CD4-positive, alpha-beta T cell treated with Interleukin-21 for 1 hour (primary cell): ENCODE measurements at places on chromosomes 3 and 15.
A peak's percentile ranks its signal among the peaks of the same experiment; 100 is the strongest.

DNA sequence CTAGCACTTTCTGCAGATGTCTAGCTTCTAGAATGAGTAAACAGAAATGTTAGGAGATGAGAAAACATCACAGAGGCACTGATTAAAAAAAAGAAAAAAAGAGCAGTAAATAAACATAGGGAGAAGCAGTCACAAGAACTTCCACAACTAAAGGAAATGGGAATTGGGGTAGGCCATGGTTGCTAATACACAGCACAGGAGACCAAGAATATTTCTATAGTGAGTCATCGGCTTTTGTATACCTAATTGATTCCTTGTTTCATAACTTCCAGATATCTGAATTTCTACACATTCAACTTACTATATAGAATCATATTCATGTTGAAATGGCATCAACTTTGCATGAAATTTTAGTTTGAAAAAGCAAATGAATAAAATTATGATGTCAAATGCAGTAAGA, 47.3 kb upstream of the TCF12 start:
- DNase-seq = no peak

GRCh38 chr3:21509731-21510470, 241.1 kb downstream of the ZNF385D start:
- no peak for DNase-seq

DNA sequence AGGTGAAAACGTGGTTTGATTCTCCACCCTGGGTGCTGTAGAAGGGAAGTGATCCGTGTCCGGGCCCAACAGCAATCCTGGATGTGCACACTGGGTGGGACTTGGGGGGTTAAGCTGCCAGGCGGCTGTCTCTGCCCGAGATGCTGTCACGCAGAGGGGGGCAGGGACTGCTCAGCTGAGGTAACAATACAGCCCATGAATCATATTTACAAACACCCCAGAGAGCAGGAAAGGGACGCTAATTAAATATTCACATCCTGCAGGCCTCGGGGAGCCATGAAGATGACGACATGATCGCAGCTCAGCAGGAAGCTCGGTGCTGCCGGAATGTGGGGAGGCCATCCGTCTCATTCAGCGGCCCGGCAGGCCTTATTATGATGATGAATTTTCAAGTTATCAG, 17.9 kb upstream of the CRABP1 start:
- DNase-seq = no peak

DNA sequence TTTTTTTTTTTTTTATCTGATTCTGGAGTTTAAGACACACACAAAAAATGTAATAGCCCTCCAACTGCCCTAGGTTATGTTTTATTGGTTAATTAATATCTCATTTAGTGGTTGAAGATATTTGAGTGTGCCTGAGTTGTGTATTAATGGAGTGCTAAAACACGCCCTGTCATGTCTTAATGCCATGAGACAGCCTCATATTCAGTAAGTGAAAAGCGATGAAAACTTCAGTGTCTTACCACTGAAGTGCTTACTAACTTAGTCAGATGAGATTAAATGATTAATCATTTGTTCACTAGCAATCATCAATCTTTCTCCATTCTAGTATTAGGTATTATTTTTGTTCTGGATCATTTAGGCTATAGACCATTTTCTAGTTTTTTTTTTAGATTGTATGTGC, 544.7 kb upstream of the ROBO2 start:
- no peak for DNase-seq

DNA sequence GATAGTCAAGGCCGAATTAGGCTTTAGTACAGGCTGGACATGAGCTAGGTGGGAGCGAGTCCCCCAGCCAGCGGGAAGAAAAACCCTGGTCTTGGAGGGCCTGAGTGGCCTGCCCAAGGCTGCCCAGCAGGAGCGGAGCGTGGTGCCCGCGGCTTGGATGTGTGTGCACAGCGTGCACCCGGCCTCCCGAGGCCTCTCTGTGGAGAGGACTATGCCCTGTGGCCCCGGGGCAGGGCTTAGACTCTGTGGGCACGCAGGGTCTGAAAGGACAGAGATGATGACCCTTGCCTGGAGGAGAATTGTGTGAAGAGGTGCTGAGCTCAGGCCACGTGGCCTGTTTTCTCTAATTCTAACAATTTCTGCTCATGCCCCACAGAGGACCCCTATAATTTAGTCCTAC, 124.6 kb upstream of the IQSEC1 start:
- DNase-seq = no peak

DNA sequence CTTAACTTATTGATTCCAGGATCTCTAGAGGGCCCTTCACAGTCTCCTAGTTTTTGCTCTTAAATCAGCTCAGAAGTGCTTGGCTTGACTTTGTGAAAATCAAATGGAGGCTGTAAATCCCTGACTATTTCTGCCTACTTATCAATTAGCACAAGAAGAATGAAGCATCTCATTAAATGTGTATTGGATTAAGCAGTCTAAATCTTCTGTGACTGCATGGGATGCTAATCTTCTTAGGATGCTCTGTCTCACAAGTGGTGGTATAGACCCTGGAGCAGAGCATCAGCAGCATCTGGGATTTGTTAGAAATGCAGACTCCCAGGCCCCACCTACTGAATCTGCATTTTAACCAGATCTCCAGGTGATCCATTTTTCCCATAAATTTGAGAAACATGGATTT, 488.7 kb downstream of the AGBL1 start:
- DNase-seq = no peak

- peak; percentile 55 for DNase-seq
Observed at GRCh38 chr3:119352863-119353527, 58.8 kb downstream of the ARHGAP31 start.

- DNase-seq = no peak
Observed at GRCh38 chr3:119170821-119171220, 2.6 kb upstream of the UPK1B start.

GRCh38 chr15:87245592-87245991, 1010.9 kb downstream of the NTRK3 start:
- no peak for DNase-seq

DNA sequence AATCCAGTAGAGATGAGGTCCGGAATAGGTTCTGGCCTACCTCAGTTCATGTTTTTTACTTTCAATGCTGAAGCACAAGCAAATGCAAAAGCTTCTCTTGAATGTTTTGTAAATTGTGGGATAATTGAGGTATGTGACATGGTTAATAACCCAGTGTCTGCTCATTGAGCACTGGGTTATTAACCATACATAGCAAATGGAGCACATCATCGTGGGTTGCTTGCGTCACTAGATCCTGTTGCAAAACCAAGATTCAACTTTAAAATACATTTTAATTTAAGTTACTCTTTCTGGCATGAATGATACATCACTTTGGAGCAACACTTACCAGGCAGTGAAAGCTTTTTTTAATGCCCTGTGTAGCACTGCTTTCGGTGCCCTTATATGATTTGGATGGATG, 165.6 kb downstream of the IGF1R start:
- DNase-seq = no peak

DNA sequence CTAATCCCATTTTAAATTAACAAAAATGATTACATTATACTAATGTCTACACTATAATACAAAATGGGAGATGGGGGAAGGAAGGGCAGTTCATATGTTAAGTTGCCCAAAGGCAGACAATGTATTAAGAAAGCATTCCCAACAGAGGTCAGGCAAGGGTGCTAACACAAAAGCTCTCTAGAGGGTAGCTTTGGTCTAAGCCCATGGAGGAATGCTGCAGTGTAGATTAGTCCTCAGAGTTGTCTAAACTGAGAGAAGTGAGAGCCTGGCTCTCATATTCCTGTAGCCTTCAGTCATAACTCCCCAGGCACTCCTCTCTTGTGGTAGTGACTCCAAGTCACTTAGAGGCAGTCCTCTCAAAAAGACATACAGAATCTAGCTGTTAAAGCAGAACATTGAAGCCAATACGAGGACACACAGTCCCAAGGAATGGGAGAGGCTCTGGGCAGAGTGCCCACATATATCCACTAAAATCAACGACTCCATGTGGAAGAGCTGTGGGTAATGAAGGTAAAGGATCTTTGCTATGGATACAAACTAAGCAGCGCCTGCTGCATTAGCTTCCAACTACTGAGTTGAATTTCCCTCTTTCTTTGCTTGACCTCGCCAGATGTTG, 14.5 kb downstream of the NEK10 start:
- DNase-seq = no peak

DNA sequence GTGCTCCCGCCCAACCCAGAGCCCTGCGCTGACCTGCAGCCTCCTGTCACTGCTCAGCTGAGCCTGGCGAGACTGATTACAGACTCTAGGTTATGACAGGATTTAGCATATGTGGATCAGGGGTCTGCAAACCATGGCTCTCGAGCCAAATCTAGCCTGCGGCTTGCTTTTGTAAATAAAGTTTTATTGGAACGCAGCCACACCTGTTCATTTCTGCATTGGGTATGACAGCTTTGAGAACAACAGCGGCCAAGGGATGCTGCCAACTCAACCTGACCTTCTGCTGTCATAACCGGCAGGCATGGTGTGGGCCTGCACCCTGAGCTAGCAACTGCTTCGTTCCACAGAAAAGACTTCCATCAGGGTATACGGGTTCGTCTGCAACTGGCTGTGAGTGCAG, 50.5 kb upstream of the IQSEC1 start:
- no peak for DNase-seq

- no peak for DNase-seq
Observed at GRCh38 chr15:60777558-60777957, 298.6 kb upstream of the ICE2 start.

- no peak for DNase-seq
Observed at GRCh38 chr15:33309602-33310276, 1.0 kb upstream of the RYR3 start.

DNA sequence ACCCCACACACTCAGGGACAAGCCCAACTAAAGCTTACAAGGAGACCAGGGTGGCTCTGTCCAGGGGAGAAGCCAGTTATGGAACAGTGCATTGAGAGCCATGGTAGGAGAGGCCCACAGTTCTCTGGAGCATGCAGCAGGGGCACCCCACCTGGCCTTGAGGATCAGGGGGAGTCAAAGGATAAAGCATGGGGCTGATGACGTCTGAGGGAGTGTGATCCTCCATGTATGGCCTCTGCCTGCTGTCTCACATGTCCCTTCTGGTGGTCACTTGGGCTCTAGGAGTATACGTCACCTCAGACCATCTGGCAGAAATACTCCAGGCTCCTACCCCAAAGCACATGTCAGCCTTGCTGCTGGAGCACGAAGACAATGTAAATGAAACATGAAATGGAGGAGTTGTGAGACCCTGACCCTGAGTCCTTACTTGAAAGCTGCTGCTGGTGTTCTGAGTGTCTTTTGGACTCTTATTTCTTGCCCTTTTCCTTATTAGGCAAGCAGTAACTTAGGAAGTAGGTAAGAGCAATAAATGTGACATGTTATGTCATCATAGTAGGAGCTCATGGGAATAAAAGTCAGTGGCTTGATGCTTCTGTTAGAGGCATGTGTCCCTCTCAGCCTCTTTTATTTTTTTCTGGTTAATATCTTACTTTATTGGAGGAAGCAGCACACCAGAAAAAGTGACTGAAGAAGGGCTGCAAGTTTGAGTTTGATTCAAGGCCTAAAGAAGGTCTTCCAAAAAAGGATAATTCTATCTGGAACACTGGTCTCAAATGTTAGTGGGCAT, 15.5 kb downstream of the SRPRB start:
- DNase-seq = no peak

- no peak for DNase-seq
Observed at GRCh38 chr15:80028937-80029336, 30.5 kb upstream of the ZFAND6 start.

DNA sequence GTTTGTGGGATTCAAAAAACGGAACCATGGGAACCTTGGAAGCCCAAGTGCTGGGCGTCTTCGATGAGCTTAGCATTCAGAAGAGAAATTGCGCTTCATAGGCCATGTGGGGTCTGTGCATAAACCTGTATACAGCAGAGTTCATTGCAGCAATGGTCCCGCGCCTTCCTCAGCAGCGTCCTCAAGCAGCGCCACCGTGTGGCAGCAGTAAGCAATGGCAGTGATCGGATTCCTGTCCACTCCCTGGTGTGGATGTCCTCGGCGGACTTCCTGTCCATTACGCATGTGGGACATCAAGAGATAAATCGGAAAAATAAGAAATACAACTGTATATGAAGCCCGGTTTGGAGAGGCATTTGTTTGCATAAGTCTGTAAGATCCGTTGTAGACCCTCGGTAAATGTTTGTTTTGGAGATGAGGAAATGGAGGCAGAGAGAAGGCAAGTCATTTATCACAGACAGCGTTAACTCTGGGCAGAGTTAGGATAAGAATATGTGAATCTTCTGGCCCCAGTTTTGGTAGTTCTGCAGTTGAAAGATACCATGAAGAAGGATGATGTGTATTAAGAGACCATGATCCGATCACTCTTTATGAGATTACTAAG, 57.7 kb downstream of the CNTN4 start:
- no peak for DNase-seq

DNA sequence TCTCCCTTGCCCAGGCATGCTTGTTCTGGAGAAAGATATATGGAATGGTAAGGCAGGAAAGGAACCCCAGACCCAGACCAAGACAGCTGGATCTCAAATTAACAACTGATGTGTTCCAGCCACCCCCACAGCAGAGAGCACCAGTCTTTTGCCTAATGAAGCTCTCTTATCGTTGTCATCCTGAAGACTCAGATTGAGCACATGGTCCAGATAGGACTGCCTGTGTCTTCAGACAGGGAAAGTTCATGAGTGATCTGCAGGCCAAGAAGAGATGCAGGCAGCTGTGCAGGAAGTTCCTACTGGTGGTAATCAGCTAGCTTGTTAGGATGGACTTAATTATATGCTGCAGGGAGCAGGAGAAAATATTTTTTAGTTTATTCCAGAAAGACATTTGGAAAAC, 53.3 kb downstream of the PPP2R3A start:
- no peak for DNase-seq

- no peak for DNase-seq
Observed at GRCh38 chr15:66172324-66172980, 81.1 kb downstream of the MEGF11 start.
